Muscle of back (tissue), 13 donors: ENCODE measurements at places on chromosomes 1 and 21.

DNA sequence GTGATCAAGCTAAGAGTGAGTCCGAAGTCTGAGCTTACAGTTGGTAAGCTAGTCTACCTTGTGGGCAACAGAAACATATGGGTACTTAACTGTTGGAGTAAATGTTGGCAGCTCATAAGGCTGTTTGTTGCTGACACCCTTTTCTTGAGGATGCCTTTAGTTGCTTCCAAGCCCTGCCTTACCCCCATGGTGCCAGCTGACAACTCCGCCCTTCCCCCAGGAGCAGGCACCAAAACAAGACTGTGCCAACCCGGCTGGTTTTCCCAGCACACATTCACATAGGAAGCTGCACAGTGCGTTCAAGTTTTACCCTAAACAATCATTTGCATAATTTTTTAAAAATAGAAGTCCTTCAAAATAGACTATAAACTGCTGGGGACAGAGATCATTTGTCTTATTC lies 150.2 kb upstream of the LMO4 start:
- DNase-seq, result no peak

DNA sequence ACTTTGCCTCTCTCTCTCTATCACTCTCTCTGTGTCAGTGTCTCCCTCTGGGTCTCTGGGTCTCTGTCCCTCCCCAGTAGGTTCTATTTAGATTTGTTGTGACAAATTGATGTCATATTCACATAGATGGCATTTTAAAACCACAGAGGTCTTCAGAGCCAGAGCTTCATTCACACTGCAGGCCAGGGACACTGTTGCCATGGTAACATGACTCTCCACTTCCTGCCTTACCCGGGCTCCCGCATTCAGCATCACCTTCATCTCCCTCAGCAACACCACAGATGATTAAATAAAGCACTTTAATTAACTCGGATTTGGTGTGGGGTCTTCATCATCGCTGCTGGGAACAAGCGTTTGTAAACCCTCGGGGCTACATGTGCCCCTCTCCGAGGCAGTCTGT lies 132.6 kb downstream of the ETS2 start:
- DNase-seq, result no peak

DNA sequence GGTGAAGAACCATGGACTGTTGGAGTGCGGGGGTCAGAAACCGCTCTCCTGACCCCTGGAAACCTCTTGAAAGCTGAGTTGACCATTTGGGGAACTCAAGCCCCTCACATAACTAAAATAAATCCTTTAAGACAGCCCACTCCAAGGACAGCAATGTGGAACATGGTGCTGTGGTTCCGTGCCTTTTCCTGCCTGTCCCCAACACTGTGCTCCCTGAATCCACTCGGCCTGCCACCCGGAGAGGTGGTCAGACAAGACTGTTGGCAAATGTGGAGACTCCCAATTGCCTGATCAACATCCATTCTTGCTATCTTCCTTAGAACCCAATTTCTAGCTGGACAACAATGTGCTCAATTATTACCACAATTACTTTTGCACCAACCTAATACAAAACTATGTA lies 286.0 kb downstream of the NPHP4 start:
- no peak for DNase-seq

- peak; percentile 86 for DNase-seq
Measured at GRCh38 chr1:6984986-6985385, 199.7 kb downstream of the CAMTA1 start.

- DNase-seq, result peak; percentile 52
Measured at GRCh38 chr1:151309811-151310323, 17.3 kb downstream of the PI4KB start.

- DNase-seq, result no peak
Measured at GRCh38 chr1:9612871-9613624, 24.3 kb downstream of the TMEM201 start.

DNA sequence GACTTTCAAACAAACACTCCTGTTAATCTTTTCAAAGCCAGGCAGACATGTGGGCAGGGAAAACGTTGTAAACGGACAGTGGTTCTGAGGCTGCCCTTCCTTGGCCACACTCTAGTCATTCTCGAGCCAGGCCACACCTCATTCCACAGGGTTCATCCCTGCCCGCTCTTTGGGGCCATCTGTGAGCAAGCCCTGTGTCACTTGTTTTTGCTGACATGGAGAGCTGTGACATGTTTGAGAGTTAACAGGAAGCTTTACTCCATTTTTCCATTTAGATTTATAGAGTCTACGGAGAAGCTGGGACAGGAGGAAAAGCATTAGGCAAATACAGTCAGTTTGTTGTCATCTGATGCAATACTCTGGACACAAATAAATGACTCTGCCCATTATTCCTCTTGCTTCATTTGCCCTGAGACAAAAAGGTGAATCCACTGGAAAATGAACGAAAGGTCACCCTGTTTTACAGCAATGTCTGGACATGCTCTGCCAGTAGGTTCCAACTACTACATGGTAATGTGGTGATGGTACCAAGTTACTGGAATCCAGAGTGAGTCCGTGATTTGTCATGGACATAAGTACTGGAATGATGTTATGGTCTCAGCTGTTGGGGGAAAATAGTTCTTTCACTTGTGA lies 126.9 kb downstream of the CLIC6 start:
- DNase-seq, result peak; percentile 25

DNA sequence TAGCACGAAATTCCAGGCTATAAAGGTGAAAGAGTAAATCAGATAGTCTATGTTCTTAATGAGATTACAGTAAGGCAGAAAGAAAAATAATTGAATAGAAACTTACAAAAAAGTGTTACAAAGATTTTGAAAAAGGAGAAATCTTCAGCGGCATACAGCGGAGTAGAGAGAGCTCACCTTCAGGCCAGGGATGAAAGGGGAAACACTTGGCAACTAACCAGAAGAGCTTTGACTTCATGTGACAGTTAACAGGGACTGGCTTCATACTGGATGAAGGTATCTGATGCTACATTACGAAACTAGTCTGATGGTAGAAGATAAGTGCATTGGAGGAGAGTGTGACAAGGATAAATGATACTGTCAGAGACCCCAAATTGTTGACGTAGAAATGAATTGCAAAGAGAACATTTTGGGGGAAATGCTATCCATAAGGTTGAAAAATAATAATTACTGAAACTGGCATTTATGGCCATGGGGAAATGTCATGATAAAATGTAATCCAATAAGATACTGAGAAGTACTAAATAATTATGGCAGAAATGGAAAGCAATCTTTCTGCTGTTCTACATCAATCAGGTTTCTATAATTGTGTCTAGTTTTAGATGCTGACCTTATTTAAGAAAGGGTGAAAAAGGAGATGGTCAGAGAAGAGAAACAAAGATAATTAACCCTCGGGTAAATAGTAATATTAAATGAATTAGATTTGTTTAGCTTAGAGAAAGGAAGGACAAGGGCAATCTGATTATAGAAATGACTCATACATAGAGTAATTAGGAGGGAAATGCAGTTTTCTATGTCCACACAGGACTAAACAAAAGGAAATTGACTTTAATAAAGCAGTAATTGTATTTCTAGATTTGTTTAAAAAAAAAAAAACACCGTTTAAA lies 808.7 kb downstream of the NCAM2 start:
- no peak for DNase-seq

DNA sequence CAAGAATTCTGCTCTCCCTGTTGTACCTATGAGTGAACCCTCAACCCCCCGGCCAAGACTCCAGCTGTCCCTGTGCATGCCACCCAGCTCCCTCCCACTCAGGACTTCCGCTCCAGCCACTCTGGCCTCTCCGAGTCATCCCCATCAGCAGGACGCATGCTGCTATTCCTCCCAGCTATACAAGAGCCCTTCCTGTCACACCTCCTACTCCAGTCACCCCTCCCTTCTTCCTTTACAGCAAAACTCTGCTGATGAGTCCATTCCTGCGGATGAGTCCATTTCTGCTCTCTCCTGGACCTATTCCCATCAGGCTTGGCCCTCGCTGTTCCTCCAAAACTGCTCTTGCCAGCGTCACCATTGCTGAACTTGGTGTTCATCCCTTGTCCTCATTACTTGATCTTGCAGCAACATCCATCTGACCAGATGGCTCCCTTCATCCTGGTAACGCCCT lies 42.2 kb downstream of the H3-3A start:
- no peak for DNase-seq

GRCh38 chr1:226974544-226975258 lies 34.6 kb downstream of the COQ8A start:
- no peak for DNase-seq

GRCh38 chr1:108570128-108570527 lies 10.2 kb downstream of the EEIG2 start:
- no peak for DNase-seq

DNA sequence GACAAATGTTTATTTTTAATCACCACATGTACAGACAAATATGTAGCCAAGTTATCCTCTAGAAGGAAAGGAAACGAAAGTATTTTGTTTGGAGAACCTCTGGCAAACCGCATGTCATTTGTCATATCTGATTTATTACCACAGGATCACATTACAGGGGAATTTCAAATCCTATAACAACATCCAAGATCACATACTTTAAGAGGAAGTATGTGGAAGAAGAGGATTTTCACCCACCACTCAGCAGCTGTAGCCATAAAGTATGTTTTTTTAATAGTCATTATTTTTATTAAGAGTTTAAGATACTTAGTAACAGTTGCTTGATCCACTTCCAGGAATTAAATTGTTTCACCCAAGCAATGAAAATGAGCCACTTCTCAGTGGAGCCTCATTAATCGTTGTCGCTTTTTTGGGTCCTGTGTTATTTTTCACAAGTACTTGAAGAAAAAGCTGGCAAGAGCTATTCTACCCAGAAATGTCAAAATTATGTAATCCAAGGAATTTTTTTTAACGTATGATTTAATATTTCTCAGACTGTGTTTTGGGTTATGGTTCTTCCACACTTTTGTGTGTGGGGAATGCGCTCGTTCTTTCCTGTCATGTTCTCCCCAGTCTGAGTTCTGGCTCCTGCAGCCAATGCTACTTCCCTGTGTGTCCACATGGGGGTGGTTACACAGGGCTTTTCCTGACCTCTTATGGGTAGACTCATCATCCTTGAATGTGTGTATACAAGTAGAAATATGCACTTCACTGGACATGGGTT lies 6.9 kb downstream of the SERTAD4 start:
- peak; percentile 52 for DNase-seq

- no peak for DNase-seq
Measured at GRCh38 chr1:211353562-211354212, 27.1 kb downstream of the TRAF5 start.

DNA sequence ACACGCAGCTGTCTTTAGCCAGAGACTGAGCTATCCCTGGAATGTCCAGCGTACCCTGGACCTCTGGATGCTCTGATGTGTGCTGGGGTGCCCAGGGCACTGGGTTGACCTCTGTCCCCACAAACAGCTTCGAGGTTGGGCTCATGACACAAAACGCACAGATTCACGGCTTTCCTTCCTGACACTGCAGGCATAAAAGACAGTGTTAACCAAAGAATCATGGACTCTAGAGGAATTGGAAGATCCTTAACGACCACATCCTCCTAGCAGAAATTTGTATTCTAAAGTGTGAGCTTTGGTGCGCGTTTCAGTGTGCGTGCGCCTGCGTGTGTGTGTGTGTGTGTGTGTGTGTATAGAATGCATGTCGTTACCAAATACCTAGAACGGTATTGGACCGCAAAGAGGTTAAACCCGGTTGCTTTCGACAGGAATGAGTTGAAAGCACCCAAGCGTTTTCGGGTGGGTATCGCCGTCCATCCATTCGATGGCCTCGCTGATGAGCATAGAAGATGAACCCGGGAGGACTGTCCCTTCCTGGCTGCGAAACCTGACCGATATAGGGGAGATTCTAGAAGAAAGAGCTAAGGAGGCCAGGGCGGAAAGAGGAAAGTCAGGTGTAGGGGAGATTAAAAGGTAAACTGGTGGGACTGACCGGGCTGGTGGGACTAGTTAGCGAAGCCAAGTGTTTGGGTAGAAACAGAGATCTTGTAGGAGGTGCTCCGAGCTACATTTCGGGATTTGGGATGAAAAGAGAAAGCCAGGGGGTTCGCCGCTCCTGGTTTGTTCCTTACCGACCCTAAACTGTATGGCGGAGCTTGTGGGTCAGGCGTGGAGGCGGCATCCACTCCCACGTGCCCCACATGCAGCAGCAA lies 6.8 kb upstream of the LHX9 start:
- DNase-seq, result peak; percentile 50
